ENCODE measurements at places on chromosomes 12 and 14.

GRCh38 chr14:99736603-99737371, 52.7 kb downstream of the CYP46A1 start:
- no peak for DNase-seq

DNA sequence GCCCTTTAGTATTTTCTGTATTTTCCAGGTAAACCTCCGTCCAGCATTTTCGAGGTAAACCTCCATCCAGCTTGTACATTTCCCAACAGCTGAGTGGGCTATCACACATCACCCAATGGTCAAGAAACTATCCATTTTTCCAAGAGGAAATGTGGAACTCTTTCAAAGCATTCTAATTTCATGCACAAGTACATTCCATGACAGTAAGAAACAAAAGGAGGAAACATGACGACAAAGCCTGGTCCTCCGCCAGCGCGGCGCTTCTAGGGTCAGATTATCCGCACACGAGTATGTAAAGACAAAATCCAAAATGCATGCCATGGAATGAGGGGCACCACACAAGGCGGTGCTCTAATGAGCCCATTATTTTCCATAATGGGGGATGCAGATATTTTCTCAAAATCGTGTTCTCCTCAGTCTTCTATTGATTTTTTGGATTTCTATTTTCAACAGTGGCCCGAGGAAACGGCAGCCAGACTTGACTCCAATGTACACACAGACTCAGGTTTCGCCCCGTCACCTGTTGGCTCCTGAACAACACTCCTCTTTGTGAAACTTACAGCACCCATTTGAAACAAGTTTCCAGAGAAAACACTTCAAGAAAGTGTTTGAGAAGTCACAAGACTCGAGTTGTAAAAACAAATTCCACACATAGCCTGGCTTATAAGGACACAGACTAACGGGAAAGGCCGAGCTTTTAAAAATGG, 107.4 kb downstream of the PRICKLE1 start:
- DNase-seq: no peak

DNA sequence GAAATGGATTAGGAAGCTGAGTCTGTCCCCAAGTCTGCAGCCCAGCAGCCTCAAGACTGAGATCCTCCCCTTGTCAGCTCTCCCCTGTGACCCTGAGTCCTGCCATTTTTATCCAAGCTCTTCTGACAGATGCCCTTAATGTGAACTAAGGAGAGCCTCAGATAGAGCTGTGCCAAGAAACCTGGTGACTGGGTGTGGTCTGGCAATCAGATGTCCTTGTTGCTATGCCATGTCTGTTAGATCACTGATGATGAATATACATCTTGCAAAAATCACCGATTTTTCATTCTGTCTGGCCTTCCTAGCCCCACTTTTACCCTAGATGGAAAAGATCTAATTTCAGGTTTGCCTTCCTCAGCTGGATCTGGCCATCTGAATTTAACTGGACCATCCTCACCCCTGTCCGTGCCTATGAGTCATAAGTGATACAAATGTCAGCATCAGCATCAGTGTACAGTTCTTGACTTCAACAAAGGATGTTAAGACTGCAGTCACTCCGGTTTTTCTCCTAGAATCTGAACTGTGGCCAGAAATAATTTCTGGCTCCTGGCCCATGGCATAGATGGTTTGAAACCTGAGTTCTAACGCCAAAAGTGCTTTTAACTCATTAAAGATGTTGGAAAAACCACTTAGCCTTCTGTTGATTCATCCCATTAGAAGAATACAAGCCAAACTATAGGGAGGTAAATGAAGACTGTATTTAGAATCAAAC, 61.2 kb upstream of the GRIP1 start:
- DNase-seq: no peak

DNA sequence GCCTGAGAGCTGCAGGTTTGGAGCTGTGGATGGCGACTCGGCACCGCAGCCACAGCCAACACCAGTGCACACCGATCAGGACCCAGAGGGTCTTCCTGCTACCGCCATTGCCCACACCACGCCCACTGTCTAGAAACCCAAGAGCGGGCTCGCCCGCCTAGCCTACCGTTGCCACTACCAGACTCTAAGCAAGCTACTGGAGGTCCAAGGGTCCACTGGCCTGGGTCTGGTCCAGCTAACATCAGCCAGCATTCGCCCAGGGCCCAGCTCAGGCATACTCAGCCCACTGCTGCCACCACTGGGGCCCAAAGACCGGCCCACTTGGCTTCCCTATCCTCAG, 30.5 kb upstream of the MON2 start:
- DNase-seq: no peak

DNA sequence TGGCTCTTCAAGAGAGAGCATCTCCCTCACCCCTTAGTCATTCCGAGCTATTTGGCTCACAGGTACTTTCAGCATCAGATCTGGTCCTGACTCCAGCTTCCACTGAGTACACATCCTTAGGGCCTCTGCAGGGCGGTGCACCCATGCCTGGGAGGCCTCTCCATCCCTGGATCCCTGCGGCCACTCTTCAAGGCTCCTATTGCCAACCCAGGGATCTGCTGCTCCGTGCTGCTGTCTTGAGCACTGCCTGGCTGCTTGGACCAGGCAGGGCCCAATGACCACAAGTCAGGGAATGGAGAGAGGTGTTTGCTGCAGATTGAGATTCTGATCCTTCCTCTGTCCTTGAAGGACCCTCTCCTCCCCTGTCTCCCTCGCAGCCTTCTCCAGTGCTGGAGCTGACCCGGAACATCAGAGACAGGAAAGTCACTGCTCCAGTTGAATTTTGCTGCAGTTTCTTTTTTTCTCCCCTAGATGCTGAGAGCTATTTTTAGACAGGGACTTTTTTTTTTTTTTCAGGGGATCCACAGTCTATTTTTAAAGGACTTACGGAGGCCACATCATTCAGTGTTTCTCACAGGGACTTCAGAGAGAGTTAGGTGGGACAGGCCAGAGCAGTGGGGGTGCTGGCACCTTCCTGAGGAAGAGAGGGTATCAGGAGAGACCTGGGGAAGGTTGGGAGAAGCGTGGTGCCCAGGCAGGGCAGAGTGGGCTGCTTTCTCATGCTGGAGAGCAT, 50.1 kb upstream of the KCNA1 start:
- no peak for DNase-seq
